Stimulated activated CD4-positive, alpha-beta T cell treated with anti-CD3 and anti-CD28 coated beads, Interleukin-4, amount 100 ng/mL, for 48 hours (primary cell): ENCODE measurements at places on chromosomes 7 and 10.

GRCh38 chr10:129626796-129627435 is 159.9 kb downstream of the MGMT start:
- no peak for DNase-seq

GRCh38 chr7:114402876-114403635 is 11.6 kb upstream of the FOXP2 start:
- DNase-seq = no peak

DNA sequence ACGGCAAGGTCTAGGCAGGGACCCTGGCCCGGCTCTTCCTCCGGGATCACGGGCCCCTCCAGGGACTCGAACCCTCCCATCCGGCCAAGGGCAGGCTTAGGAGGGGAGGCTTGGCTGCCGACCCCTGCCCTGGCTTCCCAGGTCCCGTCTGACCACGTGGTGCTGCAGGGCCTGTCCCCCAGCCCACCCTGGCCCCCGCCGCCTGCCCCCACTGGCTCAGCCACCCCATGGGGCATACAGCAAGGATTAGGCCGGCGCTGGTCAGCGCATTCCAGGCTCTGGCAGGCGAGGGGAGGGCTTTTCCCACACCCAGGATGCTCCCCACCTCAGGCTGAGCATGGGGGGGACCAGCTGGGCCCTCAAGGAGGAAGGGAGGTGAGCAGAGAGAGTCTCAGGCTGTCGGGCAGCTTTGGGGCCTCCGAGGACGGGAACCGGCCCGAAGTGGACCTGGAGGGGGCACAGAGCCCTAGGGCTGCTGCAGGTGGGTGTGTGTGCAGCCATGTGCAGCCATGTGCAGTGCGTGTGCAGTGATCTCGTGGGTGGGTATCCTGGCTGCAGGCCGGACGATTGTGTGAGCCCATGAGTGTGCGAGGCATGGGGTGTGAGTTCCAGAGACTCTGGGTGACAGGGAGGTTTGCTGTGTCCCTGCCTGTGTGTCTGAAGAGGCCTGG is 713 bp upstream of the GRIFIN start:
- no peak for DNase-seq

DNA sequence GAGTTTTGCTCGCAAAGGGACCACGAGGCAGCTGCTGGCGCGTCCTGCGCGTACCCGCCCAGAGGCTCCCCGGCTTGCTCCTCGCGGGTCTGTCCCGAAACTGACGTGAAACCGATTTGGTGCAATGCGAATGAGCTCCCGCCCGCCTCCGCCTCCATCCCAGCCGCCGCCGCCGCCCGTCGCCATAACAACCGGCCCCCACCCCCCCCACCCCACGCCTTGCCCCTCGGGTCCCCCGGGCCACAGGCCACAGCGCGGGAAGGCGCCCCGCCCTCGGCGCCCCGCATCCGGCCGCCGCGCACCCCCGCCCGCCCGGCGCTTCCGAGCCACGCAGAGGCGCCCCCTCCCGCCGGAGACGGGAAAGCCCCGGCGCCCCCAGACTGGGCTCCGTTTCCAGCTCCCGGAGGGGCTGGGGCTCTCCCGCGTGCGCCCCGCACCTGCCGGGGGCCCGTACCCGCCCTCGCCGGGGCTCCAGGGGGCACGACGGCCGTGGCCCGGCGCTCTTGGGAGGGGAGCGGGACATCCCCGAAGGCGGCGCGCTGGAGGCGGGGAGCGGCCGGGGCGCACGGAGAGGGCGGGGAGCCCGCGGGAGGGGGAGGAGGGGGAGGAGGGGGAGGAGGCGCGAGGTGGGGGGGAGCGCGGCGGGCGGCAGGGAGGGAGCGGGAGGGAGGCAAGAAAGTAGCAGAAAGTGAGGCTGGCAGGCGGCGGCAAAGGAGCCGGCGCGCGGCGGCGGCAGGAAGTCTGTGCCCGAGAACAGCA is at the start of gene CAMK1D:
Gene CAMK1D (plus strand): TSS at position 678 of the 759 bp plus-strand sequence.
- DNase-seq = peak; percentile 67

DNA sequence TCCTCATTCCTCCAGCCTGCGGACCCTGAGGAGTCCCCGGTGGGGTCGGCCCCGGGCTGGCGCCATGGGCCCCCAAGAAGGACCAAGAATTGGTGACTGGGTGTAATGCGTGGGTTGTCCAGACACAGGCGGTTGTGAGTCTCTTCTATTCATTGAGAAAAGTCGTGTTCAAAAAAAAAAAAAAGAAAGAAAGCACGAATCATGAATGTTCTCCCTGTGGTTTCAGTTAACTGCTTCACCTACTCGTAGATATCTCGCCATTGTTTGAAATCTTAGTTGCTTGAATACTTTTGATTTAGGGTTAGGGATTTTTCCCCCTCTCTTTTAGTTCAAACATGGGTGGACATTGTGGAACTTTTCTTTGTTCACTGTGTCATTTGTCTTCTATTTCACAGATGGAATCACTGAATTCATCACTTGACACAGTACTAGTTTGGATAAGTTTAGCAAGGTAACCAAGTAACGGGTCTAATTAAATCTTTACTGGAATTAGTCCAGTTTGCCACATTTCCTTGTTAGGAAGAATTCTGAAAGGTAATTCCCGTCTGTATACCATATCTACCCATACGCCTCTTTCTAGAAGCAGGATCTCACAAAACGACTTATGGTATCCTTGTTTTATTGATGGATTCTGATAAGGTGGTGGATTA is 775 bp downstream of the STARD3NL start:
- no peak for DNase-seq
